ENCODE measurements at places on chromosomes 16 and 17.
A peak's percentile ranks its signal among the peaks of the same experiment; 100 is the strongest.

GRCh38 chr16:89696670-89697128 lies 4.8 kb downstream of the SPATA2L start:
- no peak for DNase-seq

- DNase-seq: no peak
These were observed 950.4 kb upstream of the EEF2KMT start for GRCh38 chr16:6048017-6048416.

DNA sequence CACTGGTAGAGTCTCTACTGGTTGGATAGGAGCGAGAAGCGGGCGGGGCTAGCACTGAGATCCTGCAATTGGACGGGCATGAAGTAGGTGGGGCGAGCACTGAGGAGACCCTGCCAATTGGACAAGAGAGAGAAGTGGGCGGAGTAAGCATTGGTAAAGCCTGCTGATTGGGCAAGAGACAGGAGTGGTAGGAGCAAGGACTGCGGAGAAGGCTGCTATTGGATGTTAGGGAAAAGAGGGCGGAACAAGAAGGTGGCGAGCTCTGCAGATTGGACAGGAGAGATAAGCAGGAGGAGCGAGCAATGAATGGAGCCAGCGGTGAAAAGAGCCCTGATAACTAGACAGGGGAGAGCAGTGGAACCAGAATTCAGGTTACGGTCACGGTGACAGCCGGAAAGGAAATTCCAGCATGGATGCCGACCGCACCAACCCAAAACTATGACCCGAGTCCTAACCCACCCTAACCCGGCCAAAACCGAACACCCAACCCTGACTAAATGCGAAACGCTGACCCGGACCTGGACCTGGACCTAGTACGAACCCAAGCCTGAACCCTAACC lies 4.8 kb downstream of the SCGB1C2 start:
- DNase-seq: no peak

- DNase-seq: peak; percentile 86
These were observed 41.7 kb downstream of the RMI2 start for GRCh38 chr16:11386791-11387546.

GRCh38 chr17:81514489-81514738 lies 1.8 kb upstream of the ACTG1 start:
- no peak for DNase-seq

GRCh38 chr16:86472366-86472765 lies 38.0 kb upstream of the FOXF1 start:
- DNase-seq: no peak

- DNase-seq: no peak
These were observed 20.4 kb upstream of the TMEM98 start for GRCh38 chr17:32907583-32907982.

GRCh38 chr16:138049-138417 lies 440 bp downstream of the NPRL3 start:
- DNase-seq: peak; percentile 82

DNA sequence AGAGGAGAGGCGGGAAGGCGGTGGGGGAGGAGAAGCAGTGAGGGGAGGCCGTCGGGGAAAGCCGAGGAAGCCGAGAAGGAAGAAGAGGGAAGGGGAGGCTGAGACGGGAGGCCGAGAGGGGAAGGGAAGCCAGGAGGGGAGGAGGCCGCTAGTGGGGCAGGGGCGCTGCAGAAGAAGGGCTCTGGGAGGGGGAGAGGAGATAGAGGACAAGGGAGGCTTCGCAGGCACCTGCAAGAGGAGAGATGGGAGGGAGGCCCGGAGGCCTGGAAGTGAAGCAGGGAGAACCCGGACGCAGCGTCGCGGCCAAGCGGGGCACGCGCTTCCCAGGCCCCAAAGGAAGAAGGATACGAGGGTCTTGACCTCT lies 2.3 kb downstream of the C17orf58 start:
- no peak for DNase-seq

GRCh38 chr16:11405331-11406176 lies 60.3 kb downstream of the RMI2 start:
- no peak for DNase-seq

DNA sequence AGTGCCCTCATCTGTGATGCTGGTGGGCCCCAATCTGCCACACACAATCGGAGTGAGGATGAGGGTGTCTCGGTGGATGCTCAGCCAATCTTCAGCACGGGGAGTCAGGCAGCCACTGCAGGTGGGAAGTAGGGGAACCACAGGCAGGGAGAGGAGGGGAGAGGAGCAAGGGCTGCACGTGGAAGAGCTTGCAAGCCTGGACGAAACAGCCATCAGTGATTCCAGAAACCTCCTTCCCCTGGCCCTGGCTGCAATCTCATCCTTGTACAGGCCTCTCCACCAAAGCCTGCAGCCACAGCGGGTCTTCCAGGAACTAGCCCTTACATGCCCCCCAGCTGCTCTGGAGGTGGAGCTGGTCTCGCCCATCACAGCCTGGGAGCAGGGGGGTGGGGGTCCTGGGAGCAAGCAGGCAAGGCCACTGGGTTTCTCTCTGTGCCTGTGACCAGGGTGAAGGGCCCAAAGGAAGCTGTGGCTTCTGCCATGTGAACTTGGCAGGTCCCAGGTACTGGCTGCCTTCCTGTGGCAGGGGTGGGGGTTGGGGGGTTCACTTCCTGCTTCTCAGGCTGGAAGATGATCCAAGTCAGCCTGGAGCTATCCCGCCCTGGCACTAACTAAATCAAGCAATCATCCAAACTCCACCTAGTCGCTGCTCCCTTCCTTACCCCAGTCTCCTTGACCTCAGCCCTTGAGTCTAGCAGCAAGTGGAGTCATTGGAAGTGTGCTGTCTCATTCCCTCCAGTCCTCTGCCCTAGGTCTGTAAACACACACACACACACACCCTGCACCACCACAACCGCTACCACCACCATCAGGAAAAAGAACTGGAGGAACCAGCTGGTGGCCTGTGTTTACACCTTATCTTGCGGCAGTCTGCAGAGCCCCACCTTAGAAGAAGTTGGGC lies 29.4 kb upstream of the MLKL start:
- no peak for DNase-seq

DNA sequence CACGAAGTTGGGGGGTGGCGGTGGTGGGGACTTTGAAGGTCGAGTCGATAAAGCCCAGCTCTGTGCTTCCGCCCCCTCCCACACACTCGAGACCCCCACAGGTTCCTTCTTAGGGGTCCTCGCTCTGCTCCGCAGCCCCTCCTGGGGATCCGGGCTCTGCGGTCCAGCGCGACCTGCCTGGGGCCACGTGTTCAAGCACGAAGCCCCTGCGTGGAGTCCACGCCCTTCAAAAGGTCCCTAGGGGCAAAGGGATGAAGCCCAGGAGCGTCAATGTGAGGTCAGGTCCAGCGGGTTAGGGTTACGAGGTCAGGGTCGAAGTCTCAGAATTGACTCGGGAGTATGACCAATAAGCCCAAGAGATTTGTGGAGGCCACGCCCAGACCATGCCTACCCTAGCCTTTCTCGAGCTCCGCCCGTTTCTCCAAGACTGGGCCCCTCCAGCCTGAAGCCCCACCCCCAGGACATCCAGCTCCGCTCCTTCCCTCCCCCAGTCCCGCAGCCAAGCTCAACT lies 786 bp upstream of the CACNA1G start:
- peak; percentile 91 for DNase-seq

- no peak for DNase-seq
These were observed 116.6 kb upstream of the TNRC6C start for GRCh38 chr17:77841742-77842527.

GRCh38 chr17:17315142-17315821 lies 12.1 kb downstream of the NT5M start:
- DNase-seq: no peak

DNA sequence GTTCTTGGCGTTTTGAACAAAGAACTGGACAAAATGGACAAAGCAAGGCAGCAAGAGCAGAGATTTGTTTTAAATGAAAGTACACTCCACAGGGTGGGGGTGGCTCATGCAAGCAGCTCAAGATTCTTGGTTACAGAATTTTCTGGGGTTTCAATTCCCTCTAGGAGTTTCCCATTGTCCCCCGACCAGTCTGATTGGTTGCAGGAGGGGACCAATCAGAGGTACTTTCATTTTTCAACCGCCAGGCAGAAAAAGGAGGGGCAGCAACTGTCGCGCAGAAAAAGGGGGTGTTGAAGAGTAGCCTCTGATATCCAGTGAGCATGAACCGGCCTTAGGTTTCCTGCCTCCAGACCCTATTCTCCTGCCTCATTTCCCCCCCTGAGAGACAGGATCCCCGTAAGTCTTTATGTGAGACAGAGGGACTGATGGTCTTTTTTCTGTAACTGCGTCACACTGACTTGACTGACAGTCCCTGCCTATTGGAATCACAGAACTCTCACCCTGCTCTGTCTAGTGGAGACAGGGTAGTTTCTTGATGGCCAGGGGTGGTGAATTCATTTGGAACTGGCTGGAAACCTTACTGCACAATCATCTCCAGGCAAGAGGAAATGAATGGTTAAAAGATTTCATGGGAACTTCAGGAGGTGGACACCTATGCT lies 59.4 kb upstream of the ALOX12 start:
- DNase-seq: no peak
